ENCODE measurements at places on chromosomes 1 and 21. TPM values are rescaled to one million over a fixed set of nuclear protein-coding genes. Genes with fewer than 3 reads are reported as not detected.

The WNT3A gene
- not detected for total RNA-seq

DNA sequence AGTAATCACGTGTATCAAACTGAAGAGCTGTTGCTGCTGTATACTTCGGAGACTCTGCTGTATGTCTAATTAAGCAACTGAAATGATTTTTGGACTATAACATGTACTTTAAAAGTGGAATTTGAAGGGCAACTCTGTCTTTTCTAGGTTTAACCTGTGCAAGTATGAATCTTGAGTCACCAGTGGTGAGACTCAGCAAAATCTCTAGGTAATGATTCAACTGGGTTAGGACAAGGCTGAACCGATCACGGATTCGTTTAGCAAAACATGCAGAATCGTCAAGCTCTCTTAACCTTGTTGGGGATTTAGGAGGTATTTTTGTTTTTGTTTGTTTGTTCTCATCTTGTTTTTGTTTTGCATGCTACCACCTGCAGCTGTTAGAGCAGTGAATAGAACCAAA lies 149.6 kb downstream of the CYYR1 start:
- no peak for DNase-seq

GRCh38 chr21:45078371-45078770 lies 4.0 kb downstream of the ADARB1 start:
- DNase-seq, result no peak

GRCh38 chr1:177771688-177772087 lies 198.2 kb downstream of the SEC16B start:
- no peak for DNase-seq

The S100A5 gene
- 0.56 TPM for total RNA-seq

The LRRC8D gene
- total RNA-seq, result 34.7 TPM

The C4BPB gene
- total RNA-seq, result not detected

The NDUFS2 gene
- 122 TPM for total RNA-seq

DNA sequence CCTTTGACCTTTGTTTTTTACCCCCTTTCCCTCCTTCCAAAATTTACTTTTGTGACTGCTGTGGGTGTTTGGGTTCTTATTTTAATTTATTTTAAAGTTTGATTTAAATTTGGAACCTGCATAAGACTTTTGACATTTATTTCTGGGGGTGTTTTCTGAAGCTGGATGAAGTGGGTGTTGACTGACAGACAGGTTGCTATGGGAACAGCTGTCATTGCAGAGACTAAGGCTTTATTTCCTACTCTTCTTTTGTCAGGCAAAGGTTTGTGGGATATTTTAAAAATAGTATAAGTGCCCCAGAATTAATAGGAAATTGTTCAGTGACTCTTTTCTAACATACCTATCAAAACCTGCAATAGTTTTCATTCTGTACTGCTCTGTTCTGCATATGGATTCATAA lies 290.8 kb upstream of the ESRRG start:
- DNase-seq, result no peak

The TPR gene
- 60.4 TPM for total RNA-seq
